Stomach (tissue), 19 donors: ENCODE measurements at places on chromosomes 4 and X. TPM values are rescaled to one million over a fixed set of nuclear protein-coding genes. Genes with fewer than 3 reads are reported as not detected.

SH2D1A gene
- polyA plus RNA-seq, result 0.76 TPM

HDX gene
- 0.48 TPM for polyA plus RNA-seq

GRCh38 chrX:53048169-53049126 is at the start of gene GPR173:
Gene GPR173 (plus strand): TSS chrX:53048789. CDS start chrX:53076622, 27,833 bp downstream.
- DNase-seq, result no peak

GRCh38 chrX:114798907-114799306 is 215.0 kb downstream of the HTR2C start:
- no peak for DNase-seq

- DNase-seq, result peak; percentile 48
Observed at GRCh38 chrX:72023071-72023470, 108.6 kb downstream of the RTL5 start.

DNA sequence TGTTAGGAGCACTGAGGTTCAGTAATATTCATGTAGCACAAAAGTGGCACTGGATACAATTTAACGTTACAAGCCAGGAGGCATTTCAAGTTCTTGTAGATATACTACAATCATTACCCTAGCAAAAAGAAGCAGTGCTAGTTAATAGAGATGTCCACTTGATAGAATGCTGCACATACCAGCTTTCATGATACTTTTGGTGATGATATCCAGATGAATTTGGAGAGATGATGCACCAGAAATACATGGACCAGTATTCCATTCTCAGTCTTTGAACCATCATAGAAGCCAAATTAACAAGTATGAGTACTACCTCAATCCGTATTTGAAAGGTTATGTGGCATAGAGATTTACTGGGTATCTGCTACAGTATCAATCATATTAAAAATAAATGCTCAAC is 421.0 kb upstream of the MAGEB18 start:
- no peak for DNase-seq
